ENCODE measurements at places on chromosomes 3 and 15.
A peak's percentile ranks its signal among the peaks of the same experiment; 100 is the strongest.

DNA sequence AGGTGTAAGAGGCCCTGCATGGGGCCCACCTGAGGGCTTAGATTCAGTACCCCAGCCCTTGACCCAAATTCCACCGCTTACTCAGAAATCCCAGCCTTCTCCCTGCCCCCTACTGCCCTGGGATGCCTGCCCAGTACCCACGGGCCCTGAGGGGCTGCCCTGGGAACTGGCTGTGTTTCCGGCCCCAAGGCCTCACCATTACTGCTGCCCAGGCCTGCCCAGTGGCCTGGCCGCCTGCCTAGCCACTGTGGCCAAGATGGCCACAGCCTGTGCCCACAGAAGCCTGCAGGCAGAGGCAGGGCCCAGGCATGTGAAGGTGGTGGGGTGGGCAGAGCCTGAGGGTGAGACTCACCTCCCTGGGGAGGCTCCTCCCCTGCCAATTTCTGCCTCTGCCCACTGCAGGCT is 6.1 kb upstream of the PRKCD start:
- DNase-seq, result no peak

- no peak for DNase-seq
These were observed 165.6 kb downstream of the FAM43A start for GRCh38 chr3:194851254-194851653.

GRCh38 chr3:195159117-195159813 is 111.7 kb downstream of the XXYLT1 start:
- DNase-seq, result no peak

GRCh38 chr3:171410186-171410585 is 50.0 kb downstream of the TNIK start:
- DNase-seq, result no peak

DNA sequence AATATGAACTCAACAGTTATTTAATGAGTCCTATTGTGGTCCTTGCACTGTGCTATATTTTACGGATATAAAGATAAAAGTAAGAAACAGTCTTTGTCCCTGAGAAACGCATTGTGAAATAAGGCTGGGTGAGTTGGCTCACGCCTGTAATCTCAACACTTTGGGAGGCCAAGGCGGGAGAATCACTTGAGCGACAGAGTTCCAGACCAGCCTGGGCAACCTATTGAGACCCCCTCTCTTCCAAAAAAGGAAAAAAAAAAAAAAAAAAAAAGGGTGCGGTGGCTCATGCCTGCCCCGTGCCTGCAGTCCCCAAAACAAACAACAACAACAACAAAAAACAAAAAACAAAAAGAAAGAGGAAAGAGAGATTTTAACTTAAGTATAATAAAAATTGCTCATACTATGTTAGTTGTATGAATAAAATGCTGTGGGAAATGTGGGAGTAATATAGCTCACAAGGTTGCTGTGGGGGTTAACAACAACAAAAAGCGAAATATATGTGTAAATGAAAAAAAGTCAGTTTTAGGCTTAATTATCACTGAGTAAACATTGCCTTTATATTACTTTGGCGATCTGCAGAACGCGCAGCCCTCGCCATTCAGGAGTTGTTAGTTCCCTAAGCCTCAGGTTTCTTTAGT is 461 bp upstream of the FNDC3B start:
- no peak for DNase-seq

DNA sequence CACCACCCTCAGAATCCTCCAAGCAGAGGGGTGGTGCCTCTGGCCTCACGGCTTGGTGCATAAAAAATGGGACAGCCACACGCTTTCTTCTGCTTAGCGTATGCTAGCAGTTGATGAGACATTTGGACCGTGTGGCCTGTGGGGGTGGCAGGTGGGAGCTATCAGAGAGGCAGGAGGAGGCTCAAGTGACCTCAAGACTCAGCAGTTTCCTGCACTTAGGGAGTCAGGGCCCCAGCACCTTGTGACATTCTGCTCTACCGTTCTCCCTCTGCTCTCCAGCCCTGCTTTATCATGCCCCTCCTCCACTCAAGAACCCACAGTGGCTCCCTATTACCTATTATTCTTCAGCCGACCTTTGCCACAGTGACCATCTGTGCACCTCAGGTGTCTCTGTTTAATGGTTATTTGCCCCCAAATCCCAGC is 41.0 kb upstream of the CGNL1 start:
- no peak for DNase-seq

- no peak for DNase-seq
These were observed 705.9 kb downstream of the PDCD6IP start for GRCh38 chr3:34504366-34504765.

- DNase-seq, result peak; percentile 98
These were observed 829 bp upstream of the SKIL start for GRCh38 chr3:170356596-170357175.

GRCh38 chr3:147705651-147706051 is 296.5 kb downstream of the ZIC1 start:
- no peak for DNase-seq

DNA sequence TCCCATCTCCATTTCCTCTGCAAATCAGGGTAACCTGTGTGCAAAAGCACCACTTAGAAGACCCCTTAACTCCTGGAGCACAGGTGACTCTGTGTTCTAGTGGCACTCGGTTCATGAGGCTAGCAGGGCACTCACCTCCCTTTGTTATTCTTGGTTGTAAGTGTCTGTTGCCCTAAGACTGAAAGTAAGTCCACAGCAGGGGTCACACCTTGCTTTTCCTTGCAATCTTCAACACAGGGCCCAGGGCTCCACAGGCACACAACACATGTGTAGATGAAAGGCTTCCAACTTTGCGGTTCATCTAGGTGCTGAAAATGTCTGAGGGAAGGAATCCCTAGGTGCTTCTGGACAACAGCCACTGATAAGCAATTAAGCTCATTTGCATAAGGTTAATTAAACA is 2.9 kb downstream of the RNU6-1 start:
- DNase-seq, result no peak

DNA sequence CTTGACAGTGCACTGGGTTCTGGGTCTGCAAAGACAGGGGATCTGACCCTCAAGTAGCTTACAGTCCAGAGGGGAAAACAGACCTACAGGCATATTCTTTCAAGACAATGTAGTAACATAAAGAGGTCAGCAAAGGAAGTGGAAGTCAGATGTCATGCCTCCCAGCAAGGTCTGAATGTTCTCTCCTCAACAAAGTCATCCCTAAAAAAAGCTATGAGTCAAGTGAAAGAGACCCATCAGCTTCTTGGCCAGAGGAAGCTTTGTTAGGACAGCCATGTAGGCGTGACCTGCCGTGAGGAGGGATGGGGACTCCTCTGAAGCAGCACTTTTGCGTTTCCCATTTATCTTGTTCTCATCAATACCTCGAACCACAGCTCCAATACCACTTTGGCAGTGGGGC is 331.6 kb upstream of the NR2F2 start:
- no peak for DNase-seq

DNA sequence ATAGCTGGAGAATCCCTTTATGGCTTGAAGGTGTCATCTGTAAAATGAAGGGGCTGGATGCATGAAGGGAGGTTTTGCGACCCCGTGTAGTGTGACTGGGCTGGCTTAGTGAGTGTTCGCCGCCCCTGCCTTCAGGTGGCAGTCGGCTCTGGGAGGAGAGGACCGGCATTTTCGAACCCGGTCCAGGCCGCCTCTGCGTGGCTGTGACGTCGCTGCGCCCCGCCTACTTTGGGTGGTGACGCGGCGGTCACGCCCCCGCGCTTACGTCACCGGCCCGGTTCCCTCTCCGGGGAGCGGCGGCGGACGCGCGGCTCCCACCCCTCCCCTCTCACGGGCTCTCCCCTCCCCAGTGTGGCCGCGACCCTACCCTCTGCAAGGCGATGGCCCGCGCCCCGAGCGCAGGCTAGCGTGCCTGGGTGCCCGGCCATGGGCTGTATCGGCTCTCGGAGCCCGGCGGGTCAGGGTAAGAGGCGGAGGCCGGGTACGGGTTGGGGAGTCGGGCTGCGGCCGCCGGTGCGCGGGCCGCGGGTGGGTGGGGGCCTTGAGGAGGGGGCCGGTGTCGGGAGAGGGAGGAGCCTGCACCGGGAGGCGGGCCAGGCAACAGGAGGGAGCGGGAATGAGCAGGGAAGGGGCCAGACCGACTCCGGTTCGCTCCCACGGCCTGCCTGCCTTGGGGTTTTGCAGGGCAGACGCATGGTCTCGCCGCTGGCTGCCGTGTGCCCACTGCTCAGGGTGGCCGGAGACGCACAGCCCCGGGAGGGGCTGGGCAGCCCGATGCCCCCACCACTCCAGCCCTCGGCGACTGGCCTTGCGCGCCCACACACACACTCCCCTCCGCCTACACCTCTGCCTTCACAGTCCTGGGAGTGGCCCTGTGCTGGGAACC is 1.5 kb upstream of the FAM131A start:
- DNase-seq, result peak; percentile 86
